Femur (tissue), 1 donor: ENCODE measurements at places on chromosomes 16 and 17.

DNA sequence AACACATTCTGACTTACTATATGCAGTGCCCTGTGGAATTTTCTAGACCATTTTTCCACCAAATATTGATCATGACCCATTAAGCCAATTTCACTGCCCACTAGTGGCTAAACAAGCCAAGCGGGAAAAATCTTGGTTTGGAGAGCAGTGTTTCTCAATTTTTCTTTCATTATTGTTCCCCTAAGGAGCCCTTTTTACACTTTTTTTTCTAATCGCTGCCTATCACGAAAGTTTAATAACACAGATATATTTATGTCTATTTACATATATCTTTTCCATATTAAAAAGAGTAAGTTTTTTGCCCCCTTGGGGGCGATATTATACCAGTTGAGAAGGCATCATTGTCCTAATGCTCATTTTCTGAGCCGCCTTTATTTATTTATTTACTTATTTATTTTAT is 10.8 kb upstream of the TLCD3B start:
- no peak for DNase-seq

DNA sequence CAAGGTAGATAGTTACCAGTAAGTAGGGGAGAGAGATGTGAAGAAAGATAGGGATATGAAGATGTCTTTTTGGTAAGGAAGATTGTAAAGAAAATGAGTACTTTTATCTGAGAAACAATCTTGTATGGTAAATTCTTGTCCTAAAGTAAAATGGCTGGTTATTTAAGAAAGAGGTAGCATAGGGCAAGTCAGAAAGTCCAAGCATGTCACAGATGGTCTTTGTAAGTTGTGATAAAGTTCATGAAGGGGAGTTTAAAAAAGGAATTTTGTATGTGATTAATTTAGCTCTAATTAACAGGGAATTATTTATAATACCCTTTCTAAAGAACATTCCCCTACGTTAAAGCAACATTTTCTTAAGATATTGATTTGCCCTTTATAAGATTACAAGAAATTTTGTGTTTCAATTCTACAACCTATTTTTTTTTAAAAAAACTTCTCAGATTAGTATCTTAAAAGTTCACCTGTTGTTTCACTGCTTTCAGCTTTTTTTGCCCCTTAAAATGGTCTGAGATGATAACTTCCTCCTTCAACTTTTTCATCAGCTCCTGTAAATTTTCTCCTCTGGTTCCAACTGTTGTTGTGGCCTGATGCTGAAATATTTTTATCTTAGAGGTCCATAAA is 16.2 kb upstream of the CPHXL start:
- no peak for DNase-seq

DNA sequence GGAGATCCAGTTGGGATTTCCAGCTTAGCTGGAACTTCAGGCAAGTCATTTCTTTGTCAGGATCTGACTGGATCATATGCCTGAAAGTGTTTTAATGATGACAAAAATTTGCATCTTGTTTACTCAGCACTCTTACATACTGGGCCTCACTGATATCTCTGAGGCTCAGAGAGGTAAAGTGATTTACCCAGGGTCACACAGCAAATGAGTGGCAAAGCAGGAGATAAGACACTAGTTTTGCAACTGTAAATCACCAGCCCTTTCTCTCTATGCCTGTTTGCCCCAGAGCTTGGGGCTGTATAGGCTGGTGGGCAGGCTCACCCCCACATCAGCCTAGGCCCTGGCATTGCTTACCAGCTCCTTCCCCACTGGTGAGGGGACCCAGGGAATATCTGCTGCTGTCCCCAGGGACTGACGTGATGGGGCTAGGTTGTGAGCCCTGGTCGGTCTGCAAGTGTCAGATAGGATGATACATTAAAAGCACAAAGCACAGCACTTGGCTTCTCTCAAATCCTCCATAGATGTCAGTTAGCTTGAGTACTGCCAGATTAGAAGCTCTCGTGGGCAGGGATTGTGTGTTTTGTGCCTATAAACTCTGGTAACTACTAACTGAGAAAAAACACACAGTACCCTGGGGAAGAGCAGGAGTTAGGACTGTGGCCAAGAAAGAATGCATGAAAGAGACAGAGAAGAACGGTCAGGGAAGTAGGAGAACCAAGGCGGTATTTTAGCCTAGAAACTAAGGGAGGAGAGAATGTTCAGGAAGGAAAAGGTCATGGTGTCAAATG is 165.4 kb downstream of the COPRS start:
- no peak for DNase-seq

GRCh38 chr17:30292286-30292858 is 628 bp upstream of the BLMH start:
- DNase-seq, result no peak

DNA sequence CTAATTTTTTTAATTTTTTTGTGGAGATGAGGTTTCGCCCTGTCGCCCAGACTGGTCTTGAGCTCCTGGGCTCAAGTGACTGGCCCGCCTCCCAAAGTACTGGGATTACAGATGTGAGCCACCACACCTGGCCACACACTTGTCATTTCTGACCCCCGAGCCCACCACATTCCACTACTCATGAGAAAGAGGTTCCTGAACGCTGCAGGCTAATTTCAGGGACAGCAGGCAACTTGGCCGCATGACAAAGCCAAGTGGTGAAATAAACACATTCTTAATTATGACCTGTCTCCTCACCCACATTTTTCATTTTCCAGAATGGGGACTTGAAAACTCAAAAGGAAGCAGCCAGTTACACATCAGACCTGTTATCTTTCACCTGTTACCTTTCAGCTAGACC is 114.5 kb downstream of the ABCC6 start:
- DNase-seq, result no peak

- no peak for DNase-seq
Observed at GRCh38 chr16:55479430-55480140, 587 bp downstream of the MMP2 start.

GRCh38 chr16:47666434-47666833 is 205.3 kb downstream of the PHKB start:
- DNase-seq, result no peak

DNA sequence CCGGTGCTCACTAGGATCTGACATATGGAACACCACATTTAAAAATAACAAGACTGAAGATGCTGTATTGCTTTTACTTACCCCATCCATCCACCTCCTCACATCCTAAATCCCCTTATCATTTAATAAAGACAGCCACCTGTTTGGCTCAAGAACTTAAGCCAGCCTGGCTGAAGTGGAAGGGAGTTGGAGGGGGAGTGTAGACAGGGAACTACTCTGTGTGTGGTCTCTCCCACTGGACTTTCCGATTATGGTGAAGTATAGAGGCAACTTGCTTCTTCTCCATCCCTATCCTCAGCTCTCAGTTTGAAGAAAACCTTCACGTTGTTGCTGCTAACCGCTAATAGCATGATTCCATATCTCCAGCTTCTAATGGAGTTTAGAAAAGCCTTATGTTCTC is 313.4 kb downstream of the CDH11 start:
- DNase-seq, result no peak

- DNase-seq, result peak; percentile 87
Observed at GRCh38 chr16:88784074-88784855, 755 bp downstream of the PIEZO1 start.
